ENCODE measurements at places on chromosomes 2 and 18.

- DNase-seq: no peak
These were observed 11.3 kb upstream of the AGXT start for GRCh38 chr2:240857039-240858008.

- peak; percentile 24 for DNase-seq
These were observed 206.4 kb upstream of the ID2 start for GRCh38 chr2:8475349-8476031.

DNA sequence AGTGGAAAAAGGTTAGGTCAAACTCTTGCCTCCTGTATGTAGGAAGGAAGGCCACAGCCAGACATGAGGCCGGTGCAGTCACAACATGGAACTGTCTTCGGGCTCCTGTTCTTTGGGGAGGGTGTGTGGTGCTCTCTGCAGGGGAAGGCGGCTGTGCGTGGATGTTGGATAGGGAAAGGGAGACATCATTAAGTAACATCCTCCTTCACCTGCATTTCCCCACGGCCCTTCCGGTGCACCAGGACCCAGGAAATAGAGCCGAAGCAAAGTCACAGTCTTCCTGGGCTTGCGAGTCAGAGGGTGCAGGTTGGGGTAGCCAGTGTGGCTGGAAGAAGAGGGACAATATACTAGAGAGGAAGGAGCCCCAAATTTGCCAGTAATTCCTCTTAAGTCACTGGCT, 78.9 kb upstream of the SMAD7 start:
- DNase-seq: no peak

GRCh38 chr2:128733450-128733849, 414.8 kb upstream of the HS6ST1 start:
- DNase-seq: no peak

GRCh38 chr18:47311585-47311984, 60.1 kb upstream of the SKOR2 start:
- no peak for DNase-seq

GRCh38 chr2:138373993-138374408, 127.6 kb upstream of the SPOPL start:
- DNase-seq: no peak

DNA sequence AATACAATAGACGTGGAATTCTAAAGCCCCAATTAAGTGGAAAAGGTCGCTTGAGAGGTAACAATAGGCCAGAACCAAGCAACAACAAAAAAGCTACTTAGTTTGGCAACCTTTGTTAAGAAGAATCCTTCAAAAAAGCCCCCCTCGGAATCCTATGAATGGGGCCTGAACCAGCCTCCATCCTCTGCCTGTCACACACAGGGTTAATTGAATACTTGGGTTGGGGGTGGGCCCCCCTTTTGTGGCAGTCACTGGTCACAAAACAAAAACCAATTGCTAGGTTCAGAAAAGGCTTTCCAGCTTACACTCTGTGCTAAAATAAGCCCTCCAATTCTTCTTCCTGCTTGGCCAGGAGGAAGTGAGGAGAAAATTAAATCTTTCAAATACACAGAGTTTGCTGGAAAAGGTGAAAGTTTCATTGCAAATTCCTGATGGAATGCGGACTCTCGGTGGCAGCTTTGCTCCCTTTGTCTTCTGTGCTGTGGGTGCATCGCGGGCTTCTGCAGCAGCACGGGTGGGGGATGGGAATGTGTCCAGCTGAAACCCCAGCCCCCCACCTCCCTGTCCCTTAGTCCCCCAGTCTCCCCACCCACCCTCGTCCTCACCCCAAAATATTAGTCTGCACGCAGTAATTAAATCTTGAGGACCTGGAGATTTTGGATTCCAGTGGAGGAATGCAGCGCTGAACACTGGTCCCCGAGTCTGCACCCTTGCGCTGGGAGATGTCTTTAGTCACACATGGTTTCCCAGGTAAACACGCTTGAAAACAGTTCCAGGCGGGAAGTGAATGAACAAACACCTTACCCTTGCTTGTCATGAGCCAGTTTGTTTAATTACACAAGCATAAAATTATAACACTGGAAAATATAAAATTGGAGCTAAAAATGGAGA, 254.3 kb downstream of the SOX11 start:
- DNase-seq: no peak

GRCh38 chr18:40382197-40382596, 1572.8 kb upstream of the PIK3C3 start:
- no peak for DNase-seq

- DNase-seq: no peak
These were observed 7.4 kb upstream of the ACYP2 start for GRCh38 chr2:54107903-54108615.

DNA sequence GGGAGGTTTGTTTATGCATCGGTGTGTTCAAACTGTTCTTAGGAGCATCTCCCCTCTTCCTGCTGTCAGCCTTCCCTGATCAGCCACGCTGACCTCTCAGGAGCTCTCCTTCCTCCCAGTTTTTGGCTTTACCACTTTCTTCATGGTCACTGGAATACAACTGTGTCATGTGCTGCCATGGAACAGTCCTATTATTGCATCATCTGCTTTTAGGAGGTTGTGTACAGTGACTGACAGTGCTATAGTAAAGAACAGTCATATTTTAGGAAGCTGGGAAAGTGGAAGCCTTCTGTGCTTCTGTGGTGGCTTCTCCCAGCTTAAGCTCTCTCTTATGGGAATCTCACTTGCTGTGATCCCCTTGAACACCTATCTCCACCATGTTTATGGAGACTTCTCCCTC, 165.5 kb downstream of the TPGS2 start:
- no peak for DNase-seq

DNA sequence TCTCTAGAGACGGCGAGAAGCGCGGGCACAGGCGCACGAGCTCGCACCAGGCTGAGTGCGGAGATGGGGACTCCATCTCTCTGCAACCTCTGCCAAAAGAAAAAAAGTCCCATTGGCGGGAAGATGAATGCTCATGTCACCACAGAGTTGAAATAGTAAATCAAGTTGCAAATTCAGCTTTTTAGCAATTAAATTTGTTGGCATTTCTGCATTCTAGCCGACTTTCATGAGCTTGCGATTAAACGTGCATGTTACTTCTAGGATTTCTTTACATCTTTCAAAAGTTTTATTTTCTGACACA, 588 bp downstream of the CHAC2 start:
- DNase-seq: no peak

GRCh38 chr2:225270861-225271260, 128.6 kb upstream of the NYAP2 start:
- DNase-seq: no peak

DNA sequence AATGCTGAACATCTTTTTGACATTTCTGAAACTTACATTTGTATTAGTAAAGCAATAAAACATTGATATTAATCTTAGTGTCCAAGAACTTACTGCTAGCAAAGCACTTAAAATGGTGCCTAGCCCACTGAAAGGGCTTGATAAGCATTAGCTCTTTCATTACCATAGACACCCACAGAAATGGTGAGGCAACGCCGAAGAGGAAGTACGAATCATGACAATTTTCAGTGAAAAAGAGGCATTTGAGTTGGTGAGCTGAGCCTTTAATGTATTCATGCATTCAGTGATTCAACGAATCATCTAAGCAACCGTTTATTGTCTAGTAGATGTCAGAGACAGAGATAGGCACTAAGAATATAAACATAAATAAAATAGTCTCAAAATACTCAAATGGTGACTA, 101.1 kb downstream of the PIGN start:
- DNase-seq: no peak

DNA sequence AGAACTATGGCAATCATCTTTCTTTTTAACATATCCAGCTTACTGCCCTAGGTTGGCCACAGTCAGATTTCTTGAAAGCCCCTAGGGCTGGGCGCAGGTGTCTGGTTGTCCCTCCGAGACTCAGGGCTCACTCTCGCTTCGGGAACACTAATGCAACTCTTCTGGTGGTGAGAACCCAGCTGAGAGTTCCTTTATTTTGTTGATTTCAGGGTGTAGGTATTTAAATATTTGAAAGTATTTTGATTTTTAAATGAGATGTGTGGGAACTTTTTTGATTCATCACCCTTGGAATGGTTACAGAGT, 40.7 kb downstream of the INPP4A start:
- DNase-seq: no peak

DNA sequence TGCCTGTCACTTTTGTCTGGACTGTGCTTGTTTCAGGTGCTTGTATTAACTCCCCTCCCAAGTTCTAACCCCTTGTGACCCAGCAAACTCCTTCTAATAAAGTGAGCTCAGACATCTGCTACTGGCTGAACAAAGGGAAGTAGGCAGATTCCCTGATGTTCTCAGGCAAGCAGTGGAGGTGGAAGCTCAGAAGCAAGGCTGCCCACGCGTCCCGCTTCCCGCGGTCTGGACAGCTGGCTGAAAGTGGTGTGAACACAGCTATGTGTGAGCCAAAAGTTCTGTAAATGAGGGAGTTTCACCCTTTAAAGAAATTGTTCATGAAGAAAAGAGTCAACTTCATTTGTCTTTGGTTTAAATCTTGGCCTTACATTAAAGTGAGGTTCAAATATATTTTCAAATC, 40.0 kb downstream of the NAPG start:
- no peak for DNase-seq

DNA sequence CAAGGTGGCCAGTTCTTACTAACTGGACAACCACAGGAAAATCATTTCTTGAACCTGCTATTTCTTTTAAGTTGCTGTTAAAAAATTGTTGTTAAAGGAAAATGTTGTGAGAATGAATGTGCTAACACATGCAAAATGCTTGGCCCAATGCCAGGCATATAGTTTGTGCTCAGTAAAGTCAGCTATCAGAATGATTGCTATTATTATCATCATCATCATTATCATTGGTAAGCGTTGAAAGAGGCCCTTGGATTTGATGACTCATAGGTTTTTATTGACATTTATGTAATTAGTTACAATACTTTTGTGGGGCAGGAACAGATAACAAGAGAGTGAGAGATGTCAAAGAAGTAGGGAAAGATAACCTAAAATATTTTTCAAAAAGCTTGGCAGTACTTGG, 394.2 kb upstream of the ZEB2 start:
- DNase-seq: no peak

GRCh38 chr18:75341267-75341666, 86.2 kb downstream of the SMIM21 start:
- no peak for DNase-seq

- DNase-seq: no peak
These were observed 304.8 kb downstream of the PDE11A start for GRCh38 chr2:177767768-177768167.

GRCh38 chr2:144403933-144404332, 116.0 kb downstream of the ZEB2 start:
- DNase-seq: no peak

GRCh38 chr2:124025171-124025580, at the start of gene CNTNAP5:
TSS of gene CNTNAP5 (plus strand) at chr2:124025287. CDS start at chr2:124025651, 364 bp downstream.
- peak; percentile 4 for DNase-seq

- DNase-seq: no peak
These were observed 243.0 kb downstream of the WDPCP start for GRCh38 chr2:63345285-63345633.

DNA sequence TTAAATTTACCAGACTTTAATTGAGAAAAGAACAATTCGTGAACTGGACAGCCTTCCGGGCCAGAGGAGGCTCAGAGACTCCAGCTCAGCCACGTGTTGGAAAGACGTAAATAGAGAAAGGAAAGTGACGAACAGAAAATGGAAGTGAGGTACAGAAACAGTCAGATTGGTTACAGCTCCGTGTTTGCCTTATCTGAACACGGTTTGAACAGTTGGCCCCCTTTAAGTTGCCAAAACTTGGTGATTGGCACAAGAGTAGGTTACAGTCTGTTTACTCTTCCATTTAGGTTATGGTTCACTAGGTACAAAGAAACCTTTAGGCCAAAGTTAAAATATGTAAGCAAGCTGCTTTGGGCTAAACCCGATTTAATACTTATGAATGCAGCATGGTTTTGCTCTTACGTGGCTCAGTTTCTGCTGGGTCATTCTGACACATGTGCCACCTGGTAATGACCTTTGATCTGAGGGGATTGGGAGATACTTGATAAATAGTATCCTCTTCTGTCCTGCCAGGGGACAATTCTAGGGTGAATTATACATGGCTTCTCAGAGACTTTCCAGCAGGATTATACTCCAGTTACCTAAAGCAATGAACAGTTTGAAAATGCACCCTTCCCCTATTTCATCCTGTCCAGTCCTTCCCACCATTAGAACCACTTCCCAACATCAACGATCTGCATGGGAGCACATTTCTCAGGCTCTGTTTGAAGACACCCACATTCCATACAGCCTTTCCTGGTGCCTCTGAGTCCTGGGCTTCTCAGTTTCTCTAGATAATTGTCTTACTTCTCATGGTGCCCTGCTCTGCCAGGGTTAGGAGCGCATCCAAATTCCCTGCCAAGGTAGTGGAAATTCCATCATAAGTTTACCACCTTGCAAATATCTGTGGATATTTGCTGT, 65.1 kb upstream of the TGIF1 start:
- DNase-seq: no peak

DNA sequence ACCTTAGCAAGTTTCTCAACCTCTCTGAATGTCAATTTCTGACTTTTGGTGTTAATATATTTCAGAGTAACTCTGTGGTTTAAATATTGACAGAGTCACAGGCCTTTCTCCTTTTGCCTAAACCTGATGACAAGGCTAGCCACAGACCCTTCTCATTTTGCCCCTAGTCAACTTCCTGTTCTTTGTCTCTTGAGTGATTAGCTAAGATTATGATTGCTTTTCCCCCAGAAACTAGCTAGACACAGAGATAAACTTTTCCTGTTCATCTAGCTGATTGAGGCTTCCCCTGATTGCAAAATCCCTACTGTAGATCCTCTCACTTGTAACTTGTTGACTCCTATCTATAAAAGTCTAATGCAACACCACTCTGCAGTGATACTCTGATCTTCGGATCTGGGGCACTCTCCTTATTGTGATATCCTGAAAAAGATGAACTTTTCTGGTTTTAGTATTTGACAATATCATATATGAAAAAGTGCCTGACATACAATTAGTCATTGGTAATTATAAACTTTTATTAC, 241.4 kb downstream of the ZNF385B start:
- no peak for DNase-seq

- no peak for DNase-seq
These were observed 127.7 kb downstream of the SOCS6 start for GRCh38 chr18:70416496-70416895.

DNA sequence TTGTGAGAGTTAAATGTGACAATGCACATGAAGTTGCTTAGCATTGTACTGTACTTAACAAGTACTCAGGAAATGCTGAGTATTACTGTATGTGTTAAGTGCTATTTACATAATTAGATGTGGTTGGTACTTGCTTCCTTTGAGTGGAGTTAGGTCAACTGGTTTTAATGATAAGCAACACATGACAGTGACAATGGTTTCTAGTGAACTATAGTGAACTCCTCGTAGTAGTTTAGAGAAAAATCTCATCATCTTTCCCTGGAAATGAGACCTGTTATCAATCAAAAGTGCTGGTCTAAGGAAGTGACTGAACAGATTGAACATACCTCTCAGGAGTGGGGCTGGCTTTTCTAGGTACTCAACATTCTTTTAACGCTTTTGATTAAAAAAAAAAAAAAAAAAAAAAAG, 29.2 kb upstream of the ZDBF2 start:
- no peak for DNase-seq

DNA sequence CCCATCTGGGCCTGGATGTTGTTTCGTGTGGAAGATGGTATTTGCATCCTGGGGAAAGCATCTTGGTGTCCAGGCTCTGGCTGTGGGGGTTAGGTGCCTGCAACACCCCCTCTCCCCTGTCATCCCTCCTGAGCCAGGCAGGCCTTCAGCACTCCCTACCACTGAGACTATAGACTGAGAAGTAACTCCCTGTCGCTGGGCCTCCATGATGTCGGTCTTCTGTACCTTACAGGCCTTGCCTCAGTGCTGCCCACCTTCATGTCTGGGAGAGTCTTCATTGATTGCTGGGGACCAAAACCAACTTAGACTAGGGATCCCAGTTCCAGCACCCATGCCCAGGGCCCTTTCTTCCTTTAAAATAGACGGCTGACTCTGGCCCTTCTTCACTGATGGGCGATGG, 33.1 kb upstream of the DNMT3A start:
- DNase-seq: no peak

- DNase-seq: no peak
These were observed 104.8 kb upstream of the VRK2 start for GRCh38 chr2:57941816-57942215.
